ENCODE measurements at places on chromosomes 3 and 15. TPM values are rescaled to one million over a fixed set of nuclear protein-coding genes. Genes with fewer than 3 reads are reported as not detected.

GRCh38 chr3:107644631-107645030 lies 121.9 kb downstream of the BBX start:
- DNase-seq, result no peak

GRCh38 chr15:40902605-40903561 lies 8.6 kb downstream of the VPS18 start:
- DNase-seq, result peak; percentile 85

GRCh38 chr3:105788593-105788992 lies 80.2 kb downstream of the CBLB start:
- no peak for DNase-seq

DNA sequence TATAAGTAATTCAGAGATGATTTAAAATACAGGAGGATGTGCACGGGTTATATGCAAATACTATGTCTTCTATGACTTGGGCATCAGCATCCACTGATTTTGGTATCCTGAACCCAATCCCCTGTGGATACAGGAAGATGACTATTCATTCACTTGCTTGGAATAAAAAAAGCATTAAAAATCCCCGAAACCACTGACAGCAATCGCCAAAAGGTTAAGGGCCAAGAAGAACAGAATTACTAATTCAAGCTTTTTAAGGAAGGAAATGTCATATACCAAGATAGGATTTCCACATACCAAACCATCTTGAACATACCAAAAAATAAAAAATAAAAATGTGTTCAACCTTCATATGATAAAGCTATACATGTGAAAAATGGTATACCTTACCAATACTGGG lies 93.7 kb downstream of the DLG1 start:
- DNase-seq, result no peak

- no peak for DNase-seq
These were observed 17.4 kb downstream of the CCDC12 start for GRCh38 chr3:46959161-46959511.

DNA sequence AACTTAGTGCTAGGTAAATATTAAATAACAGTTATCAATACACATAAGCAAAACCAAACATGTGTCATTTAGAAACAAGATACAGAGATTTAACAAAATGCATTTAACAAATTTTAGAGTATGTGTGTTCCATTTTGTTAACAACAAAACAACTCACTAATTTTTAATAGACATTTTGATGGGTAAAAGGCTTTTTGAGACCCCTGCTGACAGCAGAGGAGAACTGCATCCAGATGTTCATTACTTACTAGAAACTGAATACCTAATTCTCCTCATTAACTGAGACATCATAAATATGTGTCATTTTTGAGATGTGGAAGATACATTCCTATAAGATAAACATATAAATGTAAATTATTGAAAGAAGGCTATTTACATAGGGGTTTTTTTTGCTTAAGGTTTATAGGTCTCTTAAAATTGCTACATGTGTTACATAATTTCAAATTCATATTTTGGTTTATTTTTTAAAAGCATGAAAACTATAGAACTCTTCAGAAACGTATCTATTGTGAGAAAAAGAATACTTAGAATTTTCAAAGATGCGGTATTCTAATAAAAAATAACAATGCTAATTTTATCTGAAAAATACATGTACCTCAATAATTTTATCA lies 1009.8 kb downstream of the TUSC7 start:
- DNase-seq, result no peak

DNA sequence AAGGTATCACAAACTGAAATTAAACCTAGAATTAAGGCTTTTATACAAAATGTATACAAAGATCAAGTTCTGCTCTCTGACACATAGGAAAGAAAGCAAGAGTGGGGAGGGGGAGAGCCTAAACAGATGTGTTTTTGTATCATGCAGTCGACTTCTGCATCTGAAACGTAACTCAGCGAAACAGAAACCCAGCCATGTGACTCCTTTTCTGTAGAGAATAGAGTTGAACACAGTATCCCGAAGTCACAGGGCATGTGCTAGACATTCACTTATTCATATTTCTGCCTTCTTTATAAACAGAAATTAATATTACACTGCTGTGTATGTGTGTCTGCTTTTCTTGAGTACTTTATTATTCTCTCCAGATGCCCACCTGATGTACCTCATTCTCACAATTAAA lies 121.0 kb downstream of the PDZRN3 start:
- DNase-seq, result no peak

DNA sequence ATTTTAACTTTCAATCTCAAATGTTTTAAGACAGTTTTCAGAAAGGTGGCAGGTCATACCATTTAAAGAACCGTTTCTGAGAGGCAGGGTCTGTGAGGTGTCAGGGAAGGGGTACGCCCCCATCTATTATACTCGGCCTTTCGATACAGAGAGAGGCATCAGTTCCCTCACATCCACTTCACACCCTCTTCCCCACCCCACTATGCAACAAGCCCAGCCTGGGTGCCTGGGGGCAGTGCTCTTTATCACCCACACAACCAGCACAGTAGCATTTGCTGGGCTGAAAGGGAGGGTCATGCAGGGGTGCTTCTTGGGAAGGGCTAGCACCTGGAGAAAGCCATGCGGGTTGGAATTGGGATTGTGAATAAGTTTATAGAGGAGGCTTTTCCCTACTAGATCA lies 56.0 kb upstream of the KCNMB2 start:
- no peak for DNase-seq

GRCh38 chr3:169650503-169650902 lies 13.0 kb downstream of the MECOM start:
- DNase-seq, result no peak

DNA sequence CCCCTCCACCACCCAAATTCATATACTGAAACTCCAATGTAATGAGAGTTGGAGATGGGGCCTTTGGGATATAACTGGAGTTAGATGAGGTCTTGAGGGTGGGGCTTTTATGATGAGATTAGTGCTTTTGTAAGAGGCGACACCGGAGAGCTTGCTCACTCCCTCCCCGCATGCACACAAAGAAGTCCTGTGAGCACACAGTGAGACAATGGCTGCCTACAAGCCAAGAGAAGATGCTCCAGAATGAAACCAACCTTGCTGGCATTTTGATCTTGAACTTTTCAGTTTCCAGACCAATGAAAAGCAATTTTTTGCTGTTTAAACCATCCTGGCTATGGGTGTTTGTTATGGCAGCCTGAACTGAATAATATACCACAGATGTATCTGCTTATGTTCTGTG lies 109.0 kb downstream of the SAMMSON start:
- DNase-seq, result no peak

GRCh38 chr3:125003859-125004595 lies 51.8 kb downstream of the HEG1 start:
- no peak for DNase-seq

IL17RB gene
- total RNA-seq, result 3.2 TPM

POU1F1 gene
- total RNA-seq, result not detected

ZNF860 gene
- 0.27 TPM for total RNA-seq

CLDN16 gene
- not detected for total RNA-seq
